ENCODE measurements at places on chromosomes 2 and 18. TPM values are rescaled to one million over a fixed set of nuclear protein-coding genes. Genes with fewer than 3 reads are reported as not detected.

ANKRD23 gene
- 1.8 TPM for total RNA-seq

KRTCAP3 gene
- not detected for total RNA-seq

CREG2 gene
- 0.03 TPM for total RNA-seq

ALS2 gene
- total RNA-seq = 18.4 TPM

DPP4 gene
- not detected for total RNA-seq

TNS1 gene
- total RNA-seq = 2.2 TPM

CMPK2 gene
- total RNA-seq = 3.8 TPM

ACVR1C gene
- 0.93 TPM for total RNA-seq

EMILIN1 gene
- total RNA-seq = 0.71 TPM

TOGARAM2 gene
- not detected for total RNA-seq

SERPINB10 gene
- 1.2 TPM for total RNA-seq

MPP4 gene
- total RNA-seq = 0.11 TPM

EPAS1 gene
- 2.6 TPM for total RNA-seq

VIT gene
- not detected for total RNA-seq

CXCR1 gene
- not detected for total RNA-seq

OTOS gene
- total RNA-seq = not detected

TFCP2L1 gene
- total RNA-seq = 0.13 TPM

SPC25 gene
- total RNA-seq = 13.9 TPM

DOK1 gene
- total RNA-seq = 3.9 TPM

FSIP2 gene
- not detected for total RNA-seq

Measured in SK-MEL-5 (cell line).